ENCODE measurements at places on chromosomes 3 and 15.

- DNase-seq: no peak
These were observed 14.2 kb downstream of the MYO5C start for GRCh38 chr15:52281085-52282035.

DNA sequence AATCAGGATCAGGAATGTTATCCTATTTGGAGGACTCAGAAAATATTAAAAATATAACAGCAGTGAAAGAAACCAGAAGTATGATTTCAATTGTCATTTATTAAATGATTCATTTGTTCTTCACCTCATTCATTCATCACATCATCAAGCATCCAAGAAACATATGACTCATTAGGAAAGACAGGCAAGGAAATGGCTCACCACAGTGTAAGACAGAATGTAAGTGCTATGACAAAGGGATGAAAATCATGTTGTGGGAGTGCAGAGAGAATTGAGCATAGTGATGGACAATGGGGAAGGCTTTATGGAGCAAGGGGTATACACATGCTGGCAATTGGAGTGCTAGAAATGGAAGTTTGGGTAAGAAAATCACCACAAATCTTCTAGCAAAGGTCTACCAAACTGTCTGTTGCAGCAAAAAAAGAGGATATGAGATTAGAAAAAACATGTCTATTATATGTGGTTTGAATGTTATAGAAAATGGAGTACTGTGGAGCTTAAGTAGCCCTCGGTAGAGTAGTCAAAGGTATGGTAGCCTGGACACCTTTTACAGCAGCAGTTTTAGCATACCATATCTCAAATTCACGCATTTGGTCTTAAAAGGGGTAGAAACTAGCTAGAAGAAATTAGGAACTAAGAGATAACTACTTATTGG lies 111.1 kb upstream of the GPR149 start:
- no peak for DNase-seq

DNA sequence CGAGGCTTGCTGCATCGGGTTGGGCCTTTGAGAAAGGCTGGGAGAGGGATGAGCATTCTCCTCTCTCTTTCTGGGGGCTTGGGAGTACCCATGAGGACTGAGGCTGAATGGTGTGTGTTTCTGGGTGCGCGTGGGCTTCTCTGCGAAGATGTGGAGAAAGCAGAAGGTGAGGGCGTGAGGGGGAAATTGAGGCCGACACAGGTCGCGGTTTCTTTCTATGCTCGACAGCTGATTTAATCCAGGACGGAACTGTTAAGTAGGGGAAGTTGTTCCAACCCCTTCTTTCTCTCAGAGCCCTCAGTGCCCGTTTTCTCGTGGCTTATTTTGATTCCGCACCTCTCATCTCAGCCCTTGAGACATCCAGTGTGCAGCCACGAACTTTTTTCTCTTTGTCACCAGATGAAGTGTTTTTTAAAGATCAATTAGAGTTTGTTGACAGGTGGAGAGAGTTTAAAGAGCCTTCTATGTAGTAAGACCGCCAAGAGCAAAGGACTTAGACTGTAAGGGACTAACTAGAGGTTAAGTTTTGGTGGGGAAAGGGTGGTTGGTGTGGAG lies 711 bp downstream of the STARD9 start:
- no peak for DNase-seq

- no peak for DNase-seq
These were observed 50.8 kb upstream of the CTNNB1 start for GRCh38 chr3:41148478-41148877.

- DNase-seq: no peak
These were observed 50.3 kb upstream of the ATP13A3 start for GRCh38 chr3:194536871-194537637.

GRCh38 chr3:176914764-176915163 lies 282.5 kb downstream of the TBL1XR1 start:
- no peak for DNase-seq

GRCh38 chr3:197027896-197028727 lies 1.5 kb downstream of the MELTF start:
- no peak for DNase-seq

DNA sequence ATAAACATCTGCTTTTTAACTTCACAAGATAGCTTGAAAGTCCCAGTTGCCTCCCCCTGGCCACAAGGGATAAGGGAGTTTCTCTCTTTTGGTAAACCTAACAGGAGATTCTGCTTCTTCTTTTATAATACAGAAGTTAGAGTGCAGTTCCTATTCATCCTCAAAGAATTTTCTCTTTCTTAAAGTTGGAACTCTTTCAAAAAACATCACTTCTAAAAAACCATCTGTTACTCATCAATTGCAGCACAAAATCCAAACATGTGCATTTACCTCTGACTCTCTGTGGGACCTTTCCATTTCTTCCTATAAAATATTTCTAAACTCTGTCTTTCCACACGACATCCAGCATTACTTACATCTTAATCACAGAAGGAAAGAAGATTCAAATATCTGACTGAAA lies 5.1 kb downstream of the DPH6 start:
- DNase-seq: no peak

DNA sequence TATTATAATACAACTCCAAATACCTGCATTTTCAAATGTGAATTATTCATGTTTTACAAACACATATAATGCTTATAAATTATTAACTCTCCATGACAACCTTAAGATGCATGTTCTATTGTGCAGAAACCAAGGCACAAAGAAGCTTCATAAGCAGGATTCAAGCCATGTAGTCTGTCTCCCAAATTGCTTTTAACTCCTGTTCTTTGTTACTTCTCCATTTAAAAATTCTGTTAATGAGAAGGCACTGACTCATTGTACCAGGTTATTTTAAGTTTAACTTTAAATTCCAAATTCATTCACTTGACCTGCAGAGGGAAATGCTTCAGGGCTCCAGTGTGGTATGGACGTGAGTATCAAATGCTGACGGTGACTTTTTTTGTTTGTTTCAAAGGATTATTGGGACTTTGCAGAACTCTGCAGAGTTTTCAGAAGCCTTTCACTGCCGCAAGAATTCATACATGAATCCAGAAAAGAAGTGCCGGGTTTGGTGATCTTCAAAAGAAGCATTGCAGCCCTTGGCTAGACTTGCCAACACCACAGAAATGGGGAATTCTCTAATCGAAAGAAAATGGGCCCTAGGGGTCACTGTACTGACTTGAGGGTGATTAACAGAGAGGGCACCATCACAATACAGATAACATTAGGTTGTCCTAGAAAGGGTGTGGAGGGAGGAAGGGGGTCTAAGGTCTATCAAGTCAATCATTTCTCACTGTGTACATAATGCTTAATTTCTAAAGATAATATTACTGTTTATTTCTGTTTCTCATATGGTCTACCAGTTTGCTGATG lies 100.0 kb downstream of the MME start:
- DNase-seq: no peak

GRCh38 chr15:55742498-55742926 lies 440 bp downstream of the PRTG start:
- DNase-seq: no peak

- DNase-seq: no peak
These were observed 325.0 kb upstream of the CDIN1 start for GRCh38 chr15:36254426-36254825.

- peak; percentile 0 for DNase-seq
These were observed 97.2 kb upstream of the FLNB start for GRCh38 chr3:57910990-57911389.

GRCh38 chr15:94414916-94415315 lies 183.6 kb downstream of the MCTP2 start:
- no peak for DNase-seq

DNA sequence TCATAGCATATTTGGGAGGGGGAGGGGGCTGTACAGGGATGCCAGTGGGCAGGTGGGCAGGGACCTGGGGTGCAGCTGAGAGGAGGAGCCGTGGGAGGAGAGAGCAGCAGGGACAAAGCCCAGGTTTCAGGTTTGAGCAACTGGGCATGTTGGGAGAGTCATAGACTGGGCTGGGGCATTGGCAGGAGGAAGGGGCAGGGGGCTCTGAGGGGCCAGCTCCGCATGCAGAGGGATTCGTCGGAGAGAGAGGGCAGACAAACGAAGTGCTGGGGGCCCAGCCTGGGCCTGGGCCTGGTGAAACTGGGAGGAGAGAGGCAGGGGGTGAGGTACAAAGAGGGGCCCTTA lies 25.2 kb downstream of the RASGRF1 start:
- DNase-seq: no peak

DNA sequence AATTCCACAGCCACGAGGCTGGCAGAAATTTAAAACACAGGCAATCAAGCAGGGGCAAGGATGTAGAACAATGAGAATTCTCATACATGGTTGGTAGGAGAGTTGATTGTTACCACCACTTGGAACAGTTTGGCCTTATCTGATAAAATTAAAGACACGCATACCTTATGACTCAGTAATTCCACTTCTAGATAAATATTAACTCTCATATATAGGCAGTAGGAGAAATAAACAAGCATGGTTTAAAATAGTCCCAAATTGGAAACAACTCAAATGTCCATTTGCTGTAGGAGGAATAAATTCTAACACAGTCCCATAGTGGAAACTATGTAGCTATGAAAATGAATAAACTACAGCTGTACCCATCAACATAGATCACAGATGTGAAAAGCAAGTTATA lies 42.3 kb upstream of the USP3 start:
- DNase-seq: no peak

DNA sequence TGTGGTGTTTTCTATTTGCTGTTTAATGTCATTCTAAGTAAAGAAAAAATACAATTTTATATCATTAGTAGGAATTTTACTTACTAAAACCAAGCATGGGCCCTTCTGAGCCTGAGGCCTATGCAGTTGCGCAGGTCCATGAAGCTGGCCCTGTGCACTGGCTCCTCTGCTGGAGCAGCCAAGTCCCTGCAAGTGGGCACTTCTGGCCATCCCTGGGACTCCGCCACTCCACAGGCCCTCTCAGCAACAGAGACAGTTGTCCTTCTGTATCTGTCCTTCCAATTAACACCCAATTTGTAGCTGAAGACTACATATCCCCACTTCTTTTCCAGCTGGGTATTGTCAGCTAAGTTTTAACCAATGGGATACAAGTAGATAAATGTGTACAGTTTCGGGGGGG lies 49.9 kb upstream of the RYK start:
- no peak for DNase-seq

GRCh38 chr3:155185631-155186071 lies 105.5 kb downstream of the MME start:
- DNase-seq: no peak

- no peak for DNase-seq
These were observed 6.1 kb downstream of the GMPS start for GRCh38 chr3:155876503-155876902.

DNA sequence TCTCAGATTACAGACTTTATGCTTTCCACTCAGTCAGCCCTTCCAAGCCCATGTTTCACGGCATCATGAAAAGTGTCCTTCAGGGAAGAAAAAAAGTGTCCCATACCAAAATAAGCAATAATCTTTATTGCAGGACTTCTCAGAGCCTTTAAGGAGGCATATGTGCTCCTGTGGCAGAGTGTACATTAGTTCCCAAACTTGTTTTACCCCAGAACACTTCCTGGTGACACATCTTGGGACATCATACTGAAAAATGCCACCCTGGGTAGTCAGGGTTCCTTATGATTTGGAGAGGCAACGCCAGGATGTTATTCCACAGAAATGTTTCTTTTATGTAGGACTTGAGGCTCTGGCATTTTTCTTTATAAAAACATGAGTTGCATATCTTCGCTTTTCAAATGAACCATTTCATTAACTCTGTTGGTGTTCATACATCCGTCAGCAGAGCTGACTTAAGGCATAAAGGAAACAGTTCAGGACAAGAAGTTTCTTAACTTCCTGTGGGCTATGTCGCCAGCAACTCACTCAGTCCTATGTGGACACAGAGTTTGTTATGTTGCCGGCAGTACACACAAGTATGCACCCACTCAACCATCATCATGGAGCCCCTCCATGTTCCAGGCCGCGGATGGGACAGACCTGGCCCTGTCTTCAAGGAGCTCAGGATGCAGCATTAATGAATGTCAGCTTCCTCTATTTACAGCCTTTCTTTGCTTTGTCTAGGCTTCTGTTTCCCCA lies 63.8 kb downstream of the CASR start:
- DNase-seq: no peak

GRCh38 chr15:74442063-74442462 lies 8.3 kb upstream of the SEMA7A start:
- DNase-seq: no peak

GRCh38 chr3:129689036-129689435 lies 82.6 kb upstream of the PLXND1 start:
- DNase-seq: no peak

DNA sequence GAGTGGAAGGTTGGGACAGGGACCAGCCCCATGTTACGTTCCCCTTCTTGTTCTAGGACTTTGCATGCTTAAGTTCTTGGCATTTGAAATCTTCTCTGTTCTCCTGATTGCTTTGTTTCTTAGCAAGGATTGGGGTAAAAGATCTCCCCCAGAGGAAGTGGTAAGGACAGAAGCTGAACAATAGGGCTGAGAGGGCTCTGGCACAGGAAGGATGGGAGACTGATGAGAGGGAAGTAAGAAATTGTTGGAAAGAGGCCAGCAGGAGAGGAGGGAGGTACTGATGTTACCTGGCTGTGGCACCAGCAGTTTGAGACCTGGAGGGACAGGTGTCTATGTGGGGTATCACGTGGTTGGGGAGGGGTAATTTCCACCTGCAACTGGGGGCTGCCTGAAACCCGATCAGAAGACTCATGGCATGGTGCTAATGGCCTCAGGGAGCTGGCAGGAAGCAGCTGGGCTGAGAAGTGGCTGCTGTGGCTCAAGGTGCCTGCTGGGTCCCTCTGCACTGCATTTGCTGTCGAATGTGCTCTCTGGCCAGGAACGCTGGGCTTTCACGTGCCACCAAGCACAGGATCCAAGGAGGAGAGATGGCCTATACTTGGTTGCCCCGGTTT lies 108.4 kb downstream of the LSM3 start:
- no peak for DNase-seq

- DNase-seq: no peak
These were observed 67.9 kb upstream of the AKAP13 start for GRCh38 chr15:85312486-85312885.

- no peak for DNase-seq
These were observed 5.1 kb downstream of the TRPM7 start for GRCh38 chr15:50681467-50681866.

GRCh38 chr3:15595955-15596354 lies 5.4 kb downstream of the HACL1 start:
- DNase-seq: no peak

- no peak for DNase-seq
These were observed 4.7 kb upstream of the ARHGEF3 start for GRCh38 chr3:56806407-56806806.

DNA sequence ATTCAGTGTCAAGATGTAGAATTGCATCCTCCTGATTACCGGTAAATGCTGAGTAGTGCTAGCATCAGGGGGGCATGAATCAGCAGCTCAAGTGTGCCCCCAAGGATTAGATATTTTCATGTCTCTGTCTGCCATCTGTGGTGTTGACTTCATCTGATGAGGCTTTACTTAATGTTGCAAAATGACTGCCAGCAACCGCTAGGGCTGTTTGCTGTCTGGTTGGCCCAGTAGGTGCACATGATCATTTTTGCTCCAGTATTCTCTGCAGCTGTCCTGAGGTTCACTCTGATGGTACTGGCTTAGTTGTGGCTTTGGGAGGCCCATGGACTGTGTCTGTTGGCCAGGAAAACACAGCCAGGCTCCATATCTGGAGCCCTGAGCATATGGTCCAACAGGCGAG lies 316.4 kb downstream of the SOX2 start:
- DNase-seq: no peak
